ENCODE measurements at places on chromosomes 16 and 17. TPM values are rescaled to one million over a fixed set of nuclear protein-coding genes. Genes with fewer than 3 reads are reported as not detected.

GRCh38 chr16:83542491-83542890 is 265.3 kb upstream of the HSBP1 start:
- DNase-seq, result no peak

DNA sequence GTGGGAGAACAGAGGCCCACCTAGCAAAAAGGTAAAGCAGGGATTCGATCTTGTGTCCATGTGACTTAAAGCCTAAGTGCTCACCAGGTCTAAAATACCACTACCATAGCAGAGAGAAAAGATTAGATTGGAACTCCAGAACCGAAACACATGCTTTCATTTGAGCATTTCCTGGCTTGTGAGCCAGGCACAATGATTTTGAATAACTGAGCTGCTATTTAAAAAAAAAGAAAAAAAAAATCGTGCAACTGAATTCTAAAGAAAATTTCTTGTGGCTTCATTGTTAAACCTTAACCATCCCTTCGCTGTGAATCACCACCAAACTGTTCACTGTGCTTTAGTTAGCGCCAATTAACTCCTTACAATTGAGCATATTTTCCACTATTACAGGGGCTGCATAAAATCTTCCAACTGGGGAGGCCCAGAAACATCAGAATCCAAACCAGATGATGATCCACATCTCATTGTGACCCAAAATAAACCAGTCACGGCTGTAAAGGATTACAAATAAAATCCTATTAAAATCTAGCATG is 366.4 kb upstream of the ERCC4 start:
- no peak for DNase-seq

- DNase-seq, result no peak
Measured at GRCh38 chr16:62130101-62130500, 93.9 kb upstream of the CDH8 start.

CLEC18B gene
- total RNA-seq, result 1.6 TPM
